ENCODE measurements at places on chromosomes 5 and 9.

DNA sequence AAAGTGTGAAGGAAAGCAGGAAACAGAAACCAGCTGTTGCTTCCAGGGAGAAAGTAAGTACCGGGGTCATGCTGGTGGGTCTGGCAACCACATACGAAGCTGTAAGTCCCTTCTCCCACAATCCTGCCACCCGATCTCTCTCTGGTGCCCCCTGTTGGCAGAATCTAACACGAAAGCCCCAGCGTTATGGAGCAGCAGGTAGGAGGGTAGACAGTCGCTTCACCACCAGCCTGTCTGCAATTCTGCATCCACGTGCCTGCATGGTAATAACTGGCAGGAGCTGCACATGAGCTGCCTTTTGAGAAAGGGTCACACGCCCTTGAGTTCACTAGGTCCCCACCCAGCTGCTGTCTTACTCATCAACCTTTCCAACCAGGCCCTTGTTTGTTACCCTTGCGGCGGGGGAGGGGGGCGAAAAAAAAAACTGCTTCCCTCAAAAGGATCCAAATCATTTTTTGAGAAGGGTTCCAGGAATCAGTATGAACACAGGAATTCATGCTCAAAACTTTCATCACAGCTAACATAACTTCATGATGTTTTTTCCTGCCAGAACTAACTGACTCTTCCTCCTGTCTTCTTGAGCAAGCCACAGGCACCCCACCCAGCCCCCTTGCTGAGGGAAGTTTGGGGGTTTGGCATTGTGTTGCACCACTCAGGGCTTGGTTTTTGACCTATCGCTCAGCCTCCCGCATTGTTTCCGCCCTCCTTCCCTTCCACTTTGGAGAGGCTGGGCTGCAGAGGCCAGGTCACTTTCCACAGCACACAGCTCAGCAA, 19.6 kb upstream of the TMEM252 start:
- no peak for DNase-seq

GRCh38 chr5:44389823-44390143, 563 bp upstream of the FGF10 start:
- no peak for DNase-seq

GRCh38 chr9:115989831-115990230, 163.8 kb upstream of the PAPPA start:
- DNase-seq = no peak

GRCh38 chr5:168878135-168878745, 299.1 kb upstream of the PANK3 start:
- no peak for DNase-seq

DNA sequence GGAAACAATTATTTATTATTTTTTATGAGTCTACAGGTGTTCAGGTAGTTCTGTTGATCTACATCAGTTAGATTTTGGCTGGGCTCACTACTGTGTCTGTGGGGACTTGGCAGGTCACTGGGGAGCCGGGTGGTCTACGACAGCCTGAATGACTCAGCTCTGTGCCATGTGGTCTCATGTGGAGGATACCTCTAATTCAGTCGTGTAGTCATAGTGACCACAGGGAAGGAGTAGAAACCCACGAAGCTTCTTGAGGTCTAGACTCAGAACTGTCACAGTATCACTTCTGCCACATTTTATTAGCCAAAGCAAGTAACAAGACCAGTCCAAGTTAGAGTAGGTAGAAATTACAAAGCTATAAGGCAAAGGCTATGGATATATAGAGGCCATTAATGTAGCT, 64.7 kb upstream of the GRAMD2B start:
- DNase-seq = no peak

DNA sequence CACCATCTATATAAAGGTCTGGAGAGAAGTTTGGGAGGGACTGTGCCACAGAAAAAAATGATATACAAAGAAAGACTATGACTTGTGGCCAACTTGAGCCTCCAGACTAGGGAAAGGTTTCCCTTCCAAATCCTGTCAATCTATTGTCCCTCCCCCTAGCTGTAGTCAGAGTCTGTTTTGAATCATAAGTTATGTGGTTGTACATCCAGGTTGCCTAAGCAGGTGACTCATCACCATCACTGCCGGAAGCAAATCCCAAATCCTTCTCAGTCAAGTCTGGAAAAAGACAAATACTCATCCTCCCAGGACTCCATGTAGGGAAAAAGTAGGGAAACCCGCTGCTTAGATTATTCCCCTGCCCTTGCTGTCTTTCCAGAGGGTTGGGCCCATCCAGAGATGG, 235.7 kb downstream of the CDK5RAP2 start:
- no peak for DNase-seq

- DNase-seq = no peak
Observed at GRCh38 chr5:2758632-2759031, 7.2 kb upstream of the IRX2 start.

DNA sequence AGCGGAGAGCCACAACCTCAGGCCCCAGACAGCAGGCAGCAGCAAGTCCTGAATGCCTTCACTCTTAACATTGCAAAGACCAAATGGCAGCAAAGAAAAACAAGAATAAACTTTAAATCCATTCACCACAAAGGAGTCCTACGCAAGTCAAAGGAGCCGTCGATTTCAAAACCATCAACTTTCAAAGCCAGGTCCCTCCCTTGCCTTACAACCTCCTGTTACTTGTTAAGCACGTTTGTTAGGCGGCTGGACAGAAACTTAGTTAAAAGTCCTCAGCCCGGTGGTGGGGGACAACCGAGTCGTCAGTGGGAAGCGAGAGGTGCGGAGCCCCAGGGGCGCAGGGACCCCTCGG, 938 bp downstream of the LPAR1 start:
- no peak for DNase-seq

- DNase-seq = no peak
Observed at GRCh38 chr5:157506981-157507780, 47.2 kb downstream of the NIPAL4 start.

DNA sequence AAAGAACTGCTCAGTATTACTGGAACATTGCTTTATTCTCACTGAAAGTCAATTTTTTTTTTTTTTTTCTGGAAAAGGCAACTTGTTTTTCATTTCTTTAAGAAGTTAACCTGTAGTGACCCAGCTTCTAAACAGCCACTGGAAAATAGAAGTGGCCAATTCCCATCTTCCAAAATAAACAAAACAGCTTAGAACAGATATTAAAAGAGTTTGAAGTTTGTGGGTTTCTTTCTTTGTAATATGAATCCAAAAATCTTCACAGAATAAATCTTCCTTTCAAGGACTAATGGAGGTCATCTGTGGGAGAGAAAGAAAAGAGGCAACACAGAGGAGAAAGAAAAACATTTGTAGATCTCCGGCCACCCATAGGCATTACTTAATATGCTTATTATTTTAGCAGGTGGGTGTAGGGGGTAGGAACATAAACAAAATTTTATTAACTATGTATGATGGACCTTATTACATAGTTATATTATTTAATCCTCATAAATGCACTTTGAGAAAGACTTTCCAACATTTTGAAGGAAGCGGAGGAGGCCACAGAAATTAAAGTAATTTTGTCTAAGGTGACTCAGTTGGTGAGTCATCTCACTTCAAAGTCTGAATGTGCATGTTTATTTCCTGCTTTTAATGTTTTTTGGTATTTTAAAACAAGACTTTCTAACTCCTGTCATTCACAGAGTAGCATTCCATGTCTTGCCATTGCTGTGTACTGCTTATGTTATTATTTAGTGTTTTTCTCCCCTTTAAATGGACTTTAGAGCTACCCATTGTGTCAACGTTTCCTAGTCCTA, 1791.8 kb upstream of the WWC1 start:
- no peak for DNase-seq

DNA sequence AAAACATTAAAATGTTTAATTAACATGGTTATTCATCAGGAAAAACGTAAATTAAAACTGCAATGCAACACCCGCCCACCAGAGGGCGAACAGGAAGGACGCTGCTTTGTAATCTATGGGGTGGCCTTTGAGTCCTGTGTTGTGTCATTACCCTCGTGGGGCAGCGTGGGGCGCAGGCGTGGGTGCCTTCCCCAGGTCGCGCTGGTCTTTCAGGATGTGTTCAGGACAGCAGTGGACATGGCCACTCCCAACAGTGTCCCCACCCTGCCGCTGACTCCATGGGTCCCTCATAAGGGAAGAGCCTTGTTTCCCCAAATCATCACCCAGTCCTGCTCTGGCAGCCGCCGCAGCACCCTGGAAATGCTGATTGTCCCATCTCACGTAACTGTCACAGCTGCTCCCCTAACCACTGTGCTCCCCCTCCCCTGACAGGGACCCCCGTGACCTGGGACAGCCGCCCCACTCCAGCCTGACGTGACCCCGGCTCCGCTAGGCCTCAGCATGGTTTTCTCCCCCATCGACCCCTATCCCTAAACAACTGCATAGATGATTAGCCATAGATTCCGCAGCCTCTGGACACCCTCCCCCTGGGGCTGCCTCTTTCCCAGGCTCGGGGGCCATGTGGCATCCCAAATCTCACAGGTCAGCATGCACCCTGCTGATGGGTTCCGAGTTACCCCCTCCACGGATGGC, 36.4 kb downstream of the GLT6D1 start:
- DNase-seq = no peak

GRCh38 chr5:32233220-32233695, 59.1 kb upstream of the GOLPH3 start:
- DNase-seq = no peak

DNA sequence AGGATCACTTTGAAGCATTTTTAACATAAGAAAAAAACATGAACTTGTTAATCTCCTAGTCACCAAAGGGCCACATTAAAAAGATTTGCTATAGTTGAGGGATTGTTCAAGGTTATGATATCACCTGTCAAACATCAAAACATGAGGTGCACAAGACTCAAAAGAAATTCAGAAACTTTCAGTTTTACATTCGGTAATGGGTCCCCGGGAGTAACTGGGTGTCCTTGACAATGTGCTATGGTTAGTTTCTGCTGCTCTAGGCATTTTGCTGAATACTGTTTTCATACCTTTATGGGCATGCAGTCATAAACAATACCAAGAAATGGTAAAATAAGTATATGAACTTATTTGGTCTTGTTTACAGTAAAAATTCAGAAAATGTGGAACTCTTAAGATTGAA, 92.8 kb upstream of the EDIL3 start:
- DNase-seq = no peak

DNA sequence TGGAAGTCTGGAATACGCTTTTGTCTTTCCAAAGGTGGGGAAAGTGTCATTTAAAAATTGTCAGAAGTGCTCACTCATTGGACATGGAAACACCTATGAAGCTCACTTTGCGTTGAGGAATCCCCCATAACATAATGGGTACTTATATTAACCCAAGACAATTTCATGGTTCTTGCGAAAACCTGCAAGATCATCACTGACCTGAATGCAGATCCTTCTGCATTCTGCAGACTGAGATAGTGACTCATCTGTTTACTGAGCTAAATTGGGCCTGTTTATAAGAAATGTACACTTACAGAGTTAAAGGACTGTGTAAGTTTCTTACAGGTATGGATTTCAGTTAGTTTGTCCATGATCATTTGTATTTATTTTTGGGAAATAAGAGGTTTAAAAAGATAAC, 153.0 kb downstream of the HMHB1 start:
- no peak for DNase-seq

DNA sequence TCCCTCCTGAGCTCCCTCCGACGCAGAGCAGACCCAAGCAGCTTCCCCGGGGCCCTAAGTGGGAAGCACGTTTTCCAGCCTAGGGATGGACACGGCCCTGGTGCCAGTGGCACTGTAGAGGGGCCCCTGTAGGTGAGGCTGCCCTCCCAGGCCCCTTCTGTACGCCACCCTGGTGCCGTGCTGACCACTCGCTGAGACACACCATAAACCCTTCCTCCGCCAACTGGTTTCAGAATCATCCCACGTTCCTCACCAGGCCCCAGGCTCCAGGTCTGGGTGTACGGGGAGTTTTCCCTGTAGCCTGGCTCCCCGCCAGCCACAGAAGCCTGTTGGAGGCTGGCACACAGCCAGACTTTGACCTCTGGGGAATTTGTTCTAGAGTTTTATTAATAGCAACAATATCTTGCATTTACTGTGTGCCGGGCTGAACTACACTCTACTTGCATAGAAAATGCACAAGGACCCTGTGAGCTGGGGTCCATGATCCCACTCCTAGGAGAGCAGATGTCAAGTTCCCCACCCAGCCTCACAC, 18.2 kb upstream of the WDR38 start:
- DNase-seq = no peak

- DNase-seq = no peak
Observed at GRCh38 chr9:84111726-84112125, 131.1 kb downstream of the RMI1 start.

DNA sequence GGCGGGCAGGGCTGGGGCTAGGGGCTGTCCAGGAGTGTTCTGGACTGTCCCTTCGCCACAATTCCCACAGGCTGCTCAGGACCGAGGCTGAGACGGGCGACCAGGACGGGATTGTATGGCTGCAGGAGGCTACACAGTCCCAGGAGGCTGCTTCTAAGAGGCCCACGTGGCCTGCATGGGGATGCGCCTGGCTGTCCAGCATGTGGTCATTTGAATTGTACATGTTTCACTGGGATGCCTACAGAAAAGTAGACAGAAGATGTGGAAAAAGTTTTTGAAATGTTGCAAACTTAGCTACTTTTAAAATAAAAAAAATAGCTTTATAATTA, 32.6 kb upstream of the SPTLC1 start:
- no peak for DNase-seq

DNA sequence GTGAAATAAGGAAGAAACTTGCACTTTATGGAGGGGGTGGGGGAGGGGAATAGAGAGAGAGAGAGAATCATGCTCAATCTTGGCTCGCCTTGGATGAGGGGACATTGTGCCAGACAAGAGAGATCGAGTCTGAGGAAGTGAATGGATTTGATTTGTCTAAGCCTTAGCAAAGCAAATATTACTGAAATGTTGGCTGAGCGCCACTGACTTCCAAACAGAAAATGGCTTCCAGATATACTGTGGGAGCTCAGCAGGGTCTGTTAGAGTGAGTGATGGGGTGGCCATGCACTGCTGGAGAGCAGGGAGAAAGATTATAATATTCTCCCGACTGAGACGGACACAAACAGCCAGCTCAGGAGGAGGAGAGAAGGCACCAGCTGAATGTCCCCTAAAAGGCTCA, 34.5 kb downstream of the BRINP1 start:
- no peak for DNase-seq

- DNase-seq = no peak
Observed at GRCh38 chr5:1959231-1959630, 76.5 kb upstream of the IRX4 start.

DNA sequence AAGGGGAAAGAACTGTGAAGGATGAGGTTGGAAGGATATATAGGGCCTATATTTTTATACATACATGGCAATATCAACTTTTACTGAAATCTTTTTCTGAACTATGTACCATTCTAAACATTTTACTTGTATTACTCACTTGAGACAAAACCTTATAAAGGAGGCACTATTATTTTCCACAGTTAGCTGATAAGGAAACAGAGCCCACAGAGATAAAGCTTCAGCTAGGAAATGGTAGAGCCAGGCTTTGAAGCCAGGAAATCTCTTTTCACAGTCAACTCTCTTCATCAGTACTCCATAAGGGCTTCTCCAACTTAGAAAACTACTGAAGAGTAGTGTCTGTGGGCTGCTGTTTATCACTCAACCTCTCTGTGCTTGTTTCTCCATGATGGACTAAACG, 613.7 kb downstream of the PRELID2 start:
- no peak for DNase-seq

All from caudate nucleus (tissue), 63 donors.